ENCODE measurements at places on chromosomes 4 and X. TPM values are rescaled to one million over a fixed set of nuclear protein-coding genes. Genes with fewer than 3 reads are reported as not detected.
A peak's percentile ranks its signal among the peaks of the same experiment; 100 is the strongest.

- no peak for DNase-seq
These were observed 447.5 kb upstream of the RASGEF1B start for GRCh38 chr4:81919223-81919622.

GRCh38 chr4:24476282-24476681 lies 108.1 kb downstream of the DHX15 start:
- no peak for DNase-seq

DNA sequence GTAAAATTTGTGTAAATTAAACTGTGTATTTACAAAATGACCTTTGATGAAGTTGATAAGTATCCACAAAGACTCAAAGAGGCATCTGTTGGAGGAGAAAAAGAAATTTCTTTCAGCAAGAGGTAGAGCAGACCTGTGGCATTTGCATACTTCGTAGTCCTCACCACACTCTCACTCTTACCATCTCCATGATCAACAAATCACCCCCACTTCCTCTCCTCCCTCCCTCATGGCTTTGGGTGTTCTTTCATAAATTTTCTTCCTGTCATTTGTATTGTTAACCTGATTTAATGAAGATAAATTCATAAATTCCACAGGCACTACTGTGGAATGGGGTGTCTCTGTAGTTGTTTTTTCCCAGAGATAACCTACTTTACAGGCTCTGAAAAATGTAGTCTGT lies 366.5 kb downstream of the ZNF674 start:
- DNase-seq, result no peak

- no peak for DNase-seq
These were observed 85.5 kb downstream of the SNCA start for GRCh38 chr4:89751416-89751815.

GRCh38 chrX:55340896-55341433 lies 76.2 kb upstream of the PAGE3 start:
- DNase-seq, result peak; percentile 20

- DNase-seq, result no peak
These were observed 2.2 kb downstream of the GUCY1B1 start for GRCh38 chr4:155761047-155761446.

- DNase-seq, result no peak
These were observed 295.8 kb downstream of the GBA3 start for GRCh38 chr4:22988526-22988925.

The TMPRSS11F gene
- total RNA-seq, result not detected

The PRKG2 gene
- 2.2 TPM for total RNA-seq

DNA sequence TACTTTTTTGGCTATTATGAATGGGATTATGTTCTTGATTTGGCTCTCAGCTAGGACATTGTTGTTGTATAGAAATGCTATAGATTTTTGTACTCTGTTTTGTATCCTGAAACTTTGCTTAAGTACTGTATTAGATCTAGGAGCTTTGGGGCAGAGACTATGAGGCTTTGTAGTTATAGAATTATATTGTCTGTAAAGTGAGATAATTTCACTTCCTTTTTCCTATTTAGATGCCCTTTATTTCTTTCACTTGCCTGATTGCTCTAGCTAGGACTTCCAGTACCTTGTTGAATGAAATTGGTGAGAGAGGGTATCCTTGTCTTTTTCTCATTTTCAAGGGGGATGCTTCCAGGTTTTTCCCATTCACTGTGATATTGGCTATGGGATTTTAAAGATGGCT lies 28.1 kb downstream of the ADAM29 start:
- DNase-seq, result no peak
